MCF 10A (cell line): ENCODE measurements at places on chromosomes 3 and 15. TPM values are rescaled to one million over a fixed set of nuclear protein-coding genes. Genes with fewer than 3 reads are reported as not detected.

GRCh38 chr15:27871078-27871901 is 227.8 kb downstream of the OCA2 start:
- H3K4me1 ChIP-seq, result no peaks in the 10 kb centered on the region
- no peaks in the 10 kb centered on the region for H3K27me3 ChIP-seq
- H3K27ac ChIP-seq, result no peak overlapping the region
- no peak for DNase-seq
- no peak overlapping the region for H3K4me3 ChIP-seq
- H3K36me3 ChIP-seq, result no peaks in the 10 kb centered on the region

The ITGA11 gene
- total RNA-seq, result 0.19 TPM in 1 of 2 replicates, not detected in the other

DNA sequence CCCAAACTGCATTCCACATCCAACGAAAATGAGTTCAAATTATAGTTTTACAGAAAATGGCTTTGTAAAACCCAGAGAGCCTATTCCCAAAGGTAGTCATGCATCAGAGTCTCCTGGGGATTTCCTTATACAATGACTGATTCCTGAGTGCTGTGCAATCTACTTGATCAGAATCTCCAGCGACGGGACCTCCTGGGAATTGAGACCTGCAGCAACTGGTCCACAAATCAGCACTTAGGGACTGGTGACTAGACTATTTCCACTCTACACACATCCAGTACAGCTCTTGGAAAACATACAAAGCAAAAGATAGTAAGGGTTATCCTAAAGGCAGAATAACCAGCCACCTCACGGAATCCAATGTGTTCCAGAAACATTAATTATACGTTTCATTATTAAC is 871.0 kb upstream of the CFAP20DC start:
- no peaks in the 10 kb centered on the region for H3K36me3 ChIP-seq
- no peak overlapping the region for H3K4me3 ChIP-seq
- H3K4me1 ChIP-seq, result no peaks in the 10 kb centered on the region
- H3K27ac ChIP-seq, result no peak overlapping the region
- H3K27me3 ChIP-seq, result no peaks in the 10 kb centered on the region
- DNase-seq, result no peak

DNA sequence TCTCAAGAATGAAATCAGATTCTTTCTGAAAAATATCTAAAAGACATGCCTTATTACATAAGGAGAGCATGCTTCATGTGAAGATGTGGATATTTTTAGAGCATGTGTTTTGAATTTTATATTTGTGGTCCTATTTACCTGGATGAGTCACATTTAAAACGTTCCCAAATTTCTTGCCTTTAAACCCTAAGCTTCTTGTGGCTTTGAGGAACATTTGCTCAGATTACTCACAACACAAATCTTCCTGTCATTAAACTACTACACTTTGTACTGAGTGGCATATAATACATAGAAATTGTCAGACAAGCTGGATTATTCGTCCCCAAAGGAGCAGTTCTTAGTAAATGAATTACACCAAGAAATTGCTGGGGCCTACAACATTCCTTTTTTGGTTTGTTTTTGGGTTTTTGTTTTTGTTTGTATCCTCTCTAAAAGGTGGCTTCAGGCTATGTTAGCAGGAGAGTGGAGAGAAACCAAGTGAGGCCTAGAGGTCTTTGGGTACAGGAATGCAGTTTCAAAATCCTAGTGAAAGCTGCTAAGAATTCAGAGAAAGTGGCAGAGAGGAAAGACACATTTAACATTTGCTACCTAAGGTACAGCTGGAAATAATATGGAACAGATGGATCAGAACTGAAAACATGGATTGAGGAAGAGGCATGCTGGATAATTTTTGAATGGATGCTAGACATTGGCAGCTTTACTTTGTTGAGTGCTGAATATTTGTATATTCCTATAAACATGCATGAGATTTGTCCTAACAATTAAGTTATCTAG is 128.1 kb downstream of the RPL22L1 start:
- H3K4me1 ChIP-seq, result peaks cover 54% of the 10 kb centered on the region
- no peak for DNase-seq
- H3K27ac ChIP-seq, result peak overlapping the region; percentile 85
- no peaks in the 10 kb centered on the region for H3K36me3 ChIP-seq
- H3K4me3 ChIP-seq, result no peak overlapping the region

DNA sequence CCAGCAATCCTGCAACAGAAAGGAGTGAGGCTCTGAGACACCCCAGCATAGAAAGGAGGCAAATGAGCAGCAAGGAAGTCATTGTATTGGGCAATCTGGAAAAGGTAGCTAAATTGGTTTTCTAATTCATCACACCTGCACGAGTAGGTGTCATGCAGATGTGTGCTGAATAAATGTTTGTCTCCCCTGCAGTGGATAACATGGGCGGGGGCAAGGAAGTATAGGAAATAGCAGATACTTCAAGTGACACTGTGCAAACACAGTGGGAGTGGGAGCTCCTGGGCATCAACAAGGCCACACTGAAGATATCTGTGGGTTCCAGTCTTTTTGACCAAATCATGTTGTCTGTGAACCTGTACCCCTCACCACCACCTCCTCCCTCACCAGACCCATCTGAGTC is 14.4 kb upstream of the HTR3E start:
- H3K27ac ChIP-seq, result no peak overlapping the region
- no peaks in the 10 kb centered on the region for H3K4me1 ChIP-seq
- H3K4me3 ChIP-seq, result no peak overlapping the region
- no peak for DNase-seq

- no peak overlapping the region for H3K27ac ChIP-seq
- peaks cover 7% of the 10 kb centered on the region for H3K4me1 ChIP-seq
- no peak overlapping the region for H3K4me3 ChIP-seq
- no peaks in the 10 kb centered on the region for H3K36me3 ChIP-seq
- DNase-seq, result peak; percentile 33
Measured at GRCh38 chr3:114362815-114363214, 69.0 kb downstream of the TIGIT start.
